Skeletal muscle cell (primary cell): ENCODE measurements at places on chromosomes 2 and 18.

DNA sequence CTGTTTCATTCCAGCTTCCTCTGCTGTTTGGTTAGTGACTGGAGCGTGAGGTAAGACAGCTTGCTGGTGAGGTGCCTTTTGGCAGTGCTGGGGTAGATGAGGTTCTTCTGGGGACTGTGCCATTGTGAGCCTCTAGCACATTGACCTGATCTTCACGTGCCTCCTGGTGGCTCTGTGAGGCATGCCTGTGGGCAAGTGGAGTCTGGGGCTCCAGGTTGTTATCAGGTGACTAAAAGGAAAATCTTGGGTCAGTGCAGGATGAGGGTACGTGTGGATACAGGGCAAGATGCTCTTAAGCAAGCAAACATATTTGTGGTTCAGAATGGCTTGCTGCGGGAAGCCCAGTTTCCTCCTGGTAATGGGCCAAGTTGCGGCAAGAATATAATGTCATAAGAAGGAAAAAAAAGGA lies 75.4 kb downstream of the FHOD3 start:
- DNase-seq, result peak; percentile 42

GRCh38 chr2:128317181-128317898 lies 1.3 kb downstream of the HS6ST1 start:
- no peak for DNase-seq

DNA sequence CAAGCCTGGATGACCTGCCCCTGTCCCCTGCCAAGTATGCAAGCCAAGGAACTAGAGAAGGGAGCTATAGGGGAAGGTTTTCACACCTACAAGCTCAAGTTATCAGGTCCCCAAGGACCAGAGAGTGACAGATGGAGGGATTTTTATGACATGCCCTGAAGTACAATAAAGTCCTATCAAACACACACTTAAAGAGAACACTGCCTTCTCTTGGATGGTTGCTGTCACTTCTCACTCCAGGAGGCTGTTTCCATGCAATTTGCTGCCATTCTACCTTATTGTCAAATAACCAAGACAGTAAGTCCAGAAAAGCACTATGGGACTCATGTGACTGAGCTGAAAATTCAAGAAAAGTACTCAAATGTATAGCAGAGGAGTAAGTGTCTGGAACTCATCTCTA lies 76.6 kb upstream of the DDX18 start:
- DNase-seq, result no peak

- DNase-seq, result no peak
Measured at GRCh38 chr2:128003463-128003862, 24.4 kb downstream of the SAP130 start.

- no peak for DNase-seq
Measured at GRCh38 chr2:238256594-238257104, 16.8 kb upstream of the HES6 start.

- no peak for DNase-seq
Measured at GRCh38 chr18:61892683-61893308, at the start of gene RNF152. RNF152 (minus strand) TSS chr18:61893007; CDS start chr18:61816463, 76,544 bp downstream.

- no peak for DNase-seq
Measured at GRCh38 chr2:156797832-156798231, 361.7 kb downstream of the GPD2 start.

DNA sequence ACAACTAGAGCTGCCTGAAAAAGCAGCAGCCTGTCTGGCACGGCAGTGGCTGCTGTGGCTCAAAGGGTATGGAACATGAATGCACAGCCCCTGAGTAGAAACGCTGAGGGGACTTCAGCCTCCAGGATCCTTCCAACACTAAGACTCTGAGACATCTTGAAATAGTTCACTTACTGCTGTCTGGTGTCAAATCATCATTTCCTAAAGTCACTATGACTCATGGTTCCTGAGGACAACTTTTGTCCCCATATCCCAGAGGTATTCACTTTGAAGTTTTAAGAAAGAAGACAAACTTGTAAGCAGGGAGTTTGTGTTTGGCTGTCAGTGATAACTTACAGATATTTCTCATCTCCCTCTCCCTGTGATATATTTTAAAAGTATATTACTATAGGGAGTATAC lies 33.3 kb upstream of the NEB start:
- no peak for DNase-seq

- DNase-seq, result no peak
Measured at GRCh38 chr18:75124991-75125381, 84.0 kb downstream of the PTGR3 start.

- DNase-seq, result no peak
Measured at GRCh38 chr2:166468124-166469024, 25.7 kb downstream of the SCN7A start.

- DNase-seq, result no peak
Measured at GRCh38 chr2:71256421-71256820, 29.5 kb upstream of the PAIP2B start.

GRCh38 chr2:128308889-128309279 lies 9.8 kb downstream of the HS6ST1 start:
- no peak for DNase-seq

DNA sequence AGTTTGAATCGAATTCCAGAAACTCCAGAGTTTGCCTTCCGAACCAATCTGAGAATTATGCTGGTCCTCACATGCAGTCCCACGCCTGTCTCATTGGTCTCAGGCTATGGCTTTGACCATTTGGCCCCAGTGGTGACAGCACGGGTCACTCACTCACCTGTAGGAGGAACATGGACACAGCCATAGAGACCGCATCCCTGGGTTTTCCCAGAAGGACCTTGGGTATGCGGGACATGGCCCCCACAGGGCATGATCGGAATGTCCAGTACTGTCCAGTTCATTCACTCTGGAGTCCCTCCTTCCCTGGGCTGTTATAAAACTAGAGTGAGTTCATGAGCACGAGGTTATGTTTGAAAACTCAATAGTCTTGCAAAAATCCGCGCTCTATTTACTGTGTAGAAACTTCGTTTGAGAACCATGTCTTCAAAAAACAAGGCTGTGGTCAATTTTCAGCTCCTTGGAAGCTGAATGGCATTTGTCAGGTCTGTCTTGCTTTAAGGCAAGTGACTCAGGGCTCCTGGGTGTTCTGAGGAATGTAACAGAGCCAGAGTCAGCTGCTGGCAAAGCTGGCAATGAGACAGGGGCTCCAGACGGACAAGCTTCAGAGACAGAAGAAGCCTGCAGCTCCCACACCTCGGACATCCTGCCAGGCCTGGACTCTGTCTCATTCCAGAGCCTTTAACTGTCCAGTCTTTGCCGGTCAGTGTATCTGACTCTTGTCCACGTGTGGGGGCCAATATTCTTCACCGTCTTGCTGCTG lies 86.7 kb upstream of the TMEM18 start:
- no peak for DNase-seq

- DNase-seq, result no peak
Measured at GRCh38 chr2:150134223-150134857, 353.1 kb downstream of the RND3 start.

GRCh38 chr2:181991171-181991885 lies 5.7 kb downstream of the PPP1R1C start:
- no peak for DNase-seq

DNA sequence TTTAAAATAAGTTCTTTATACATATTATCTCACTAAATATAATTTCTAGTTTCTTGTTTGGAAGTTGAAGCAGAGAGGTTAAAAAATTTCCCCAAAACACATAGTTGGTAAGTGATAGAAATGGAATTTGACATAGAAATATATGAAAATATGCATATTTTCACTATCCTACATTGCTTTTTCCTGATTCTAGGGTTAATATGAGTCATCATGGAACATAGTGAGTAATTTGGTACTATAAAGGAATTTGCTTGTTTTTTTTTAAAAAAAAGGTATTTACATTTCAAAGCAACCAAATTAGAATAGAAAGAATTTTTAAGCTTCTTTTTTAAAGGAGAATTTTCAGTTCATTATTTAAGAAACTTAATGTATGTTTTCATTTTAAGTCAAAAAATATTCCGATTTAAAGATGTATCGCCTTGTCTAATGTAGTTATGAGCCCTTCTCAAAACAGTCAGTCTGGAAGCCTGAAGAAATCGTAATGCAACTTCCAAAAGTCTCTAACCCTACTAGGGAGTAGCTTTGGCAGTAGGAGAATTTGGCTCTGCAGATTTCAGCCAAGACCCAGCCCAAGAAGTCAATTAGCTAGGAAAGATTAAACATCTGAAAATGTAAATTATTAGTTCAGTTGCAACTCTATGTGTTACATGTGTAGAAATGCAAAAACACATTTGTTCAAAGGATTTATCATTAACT lies 147.3 kb downstream of the RDH14 start:
- DNase-seq, result no peak

GRCh38 chr2:19119326-19120001 lies 239.0 kb downstream of the OSR1 start:
- DNase-seq, result no peak

GRCh38 chr2:233261819-233262555 lies 10.5 kb downstream of the ATG16L1 start:
- no peak for DNase-seq

DNA sequence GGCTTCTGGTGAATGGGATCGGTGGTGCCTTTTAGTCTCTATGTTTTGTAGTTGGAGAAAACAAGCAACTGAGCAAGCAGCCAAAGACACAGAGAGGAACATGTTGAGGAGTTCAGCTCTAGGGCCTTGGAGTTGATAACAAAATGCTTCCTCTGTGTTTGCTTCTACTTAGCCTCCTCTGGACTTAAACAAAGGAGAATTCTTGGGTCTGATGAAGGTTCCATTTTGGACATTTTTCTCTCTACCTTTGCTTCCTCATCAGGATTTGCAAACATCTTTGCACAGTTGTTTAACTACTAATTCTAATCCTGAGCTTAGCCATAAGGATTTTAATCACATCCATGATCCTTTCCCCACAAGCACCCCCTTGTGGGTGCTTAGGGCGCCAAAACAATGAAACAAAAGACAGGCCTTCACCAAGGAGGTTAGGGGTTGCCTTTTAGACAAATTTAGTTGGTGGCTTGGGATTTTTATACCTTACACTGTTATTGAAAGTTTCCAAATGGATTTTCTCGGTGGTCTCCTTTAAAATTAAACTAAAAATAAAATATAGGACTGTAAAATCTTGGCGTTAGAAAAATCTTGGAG lies 148.5 kb upstream of the SATB2 start:
- DNase-seq, result no peak
